ENCODE measurements at places on chromosomes 13 and 19. TPM values are rescaled to one million over a fixed set of nuclear protein-coding genes. Genes with fewer than 3 reads are reported as not detected.

The ATXN8OS gene
- polyA plus RNA-seq = not detected

The METTL21C gene
- polyA plus RNA-seq = 1.8 TPM

The NCR1 gene
- 0.44 TPM for polyA plus RNA-seq

The CRB3 gene
- polyA plus RNA-seq = 2.3 TPM

The ZNF813 gene
- polyA plus RNA-seq = 2.0 TPM

The DCUN1D2 gene
- polyA plus RNA-seq = 16.3 TPM

The CALR3 gene
- polyA plus RNA-seq = 102 TPM

The ZNF382 gene
- 5.9 TPM for polyA plus RNA-seq

The SERPINE3 gene
- 0.70 TPM for polyA plus RNA-seq

The RAD23A gene
- polyA plus RNA-seq = 174 TPM

The MRI1 gene
- 6.7 TPM for polyA plus RNA-seq

The CCDC169 gene
- 174 TPM for polyA plus RNA-seq

The LRRC25 gene
- 3.4 TPM for polyA plus RNA-seq

The CYP2A7 gene
- not detected for polyA plus RNA-seq

The TTYH1 gene
- polyA plus RNA-seq = 126 TPM

The NXNL1 gene
- polyA plus RNA-seq = not detected

The EBI3 gene
- 1.9 TPM for polyA plus RNA-seq

The CHST8 gene
- polyA plus RNA-seq = 0.75 TPM

The SERP2 gene
- polyA plus RNA-seq = 59.2 TPM

The IFT88 gene
- polyA plus RNA-seq = 86.8 TPM

The SLC27A5 gene
- 63.6 TPM for polyA plus RNA-seq
